ENCODE measurements at places on chromosomes 5 and 9.

DNA sequence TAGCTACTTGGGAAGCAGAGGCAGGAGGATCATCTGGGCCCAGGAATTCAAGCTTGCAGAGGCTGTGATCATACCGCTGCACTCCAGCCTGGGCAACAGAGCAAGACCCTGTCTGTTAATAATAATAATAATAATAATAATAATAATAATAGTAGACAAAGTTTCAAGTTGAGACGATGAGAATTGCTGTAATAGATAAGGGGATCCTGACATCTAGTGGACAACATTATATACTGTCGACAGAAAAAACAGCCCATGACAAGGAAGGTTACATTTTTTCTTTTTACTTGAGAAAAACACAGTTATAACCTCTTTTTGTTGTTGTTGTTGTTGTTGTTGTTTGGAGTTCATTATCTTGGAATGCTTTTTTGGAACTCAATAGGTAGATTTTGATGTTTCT lies 35.3 kb downstream of the NDFIP1 start:
- DNase-seq: no peak

DNA sequence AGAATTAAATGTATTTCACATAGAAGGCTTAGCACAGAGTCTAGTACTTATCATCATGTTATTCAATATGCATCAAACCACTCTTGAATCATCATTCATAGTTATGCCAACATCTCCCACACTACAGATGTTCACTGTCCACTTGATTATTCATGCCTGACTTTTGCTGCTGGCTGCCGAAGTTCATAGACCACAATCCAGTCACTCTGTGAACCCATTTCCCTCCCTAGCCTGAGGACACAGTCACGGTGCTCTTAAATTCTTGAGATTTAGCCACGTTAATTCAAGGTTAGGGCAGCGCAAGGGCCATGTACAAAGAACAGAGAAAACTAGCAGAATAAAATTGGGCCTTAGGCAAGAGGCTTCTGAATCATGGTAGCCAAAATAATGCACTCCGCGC lies 32.4 kb downstream of the ABCA1 start:
- no peak for DNase-seq

DNA sequence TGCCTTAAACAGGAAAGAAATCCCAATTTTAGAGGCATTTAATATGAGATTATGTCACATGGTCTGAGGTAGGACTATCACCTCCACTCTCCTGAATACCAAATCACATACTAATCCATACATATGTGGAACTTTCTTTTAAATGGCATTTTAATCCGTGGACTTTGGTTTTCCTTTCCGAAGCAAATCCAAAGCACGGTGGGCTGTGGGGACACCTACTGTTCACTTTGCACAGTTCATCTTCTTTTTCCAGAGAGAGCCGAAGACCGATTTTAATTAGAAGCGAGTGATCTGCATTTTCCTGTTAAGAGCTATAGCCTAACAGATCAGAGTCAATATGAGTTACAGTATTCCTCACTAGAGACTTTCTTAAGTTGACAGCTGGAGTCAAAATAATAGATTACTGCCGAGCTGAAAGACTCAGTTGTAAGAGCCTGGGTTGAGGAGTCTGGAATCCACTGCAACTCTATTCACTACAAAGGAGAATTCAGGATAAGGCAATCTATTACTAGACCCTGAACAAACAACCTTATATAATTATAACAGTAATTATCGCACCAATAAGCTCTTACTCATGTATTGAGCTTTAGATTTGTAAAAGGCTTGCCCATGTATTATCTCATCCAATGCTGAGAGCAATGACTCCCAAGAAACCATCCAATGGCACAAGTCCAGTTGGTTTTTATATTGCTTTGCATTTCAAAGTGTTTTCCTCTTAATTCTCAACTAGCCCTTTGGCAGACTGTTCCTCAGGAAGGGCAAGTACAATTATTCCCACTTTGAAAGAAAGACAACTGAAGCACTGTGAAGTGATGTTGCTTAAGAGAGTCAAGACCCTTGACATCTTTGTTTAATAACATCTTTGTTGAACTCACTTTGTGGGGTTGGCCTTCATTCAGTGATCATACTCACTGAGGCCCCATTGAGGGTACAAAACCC lies 144.7 kb downstream of the TRPM6 start:
- no peak for DNase-seq

- no peak for DNase-seq
These were observed 24.6 kb downstream of the LPAR1 start for GRCh38 chr9:111013707-111014106.

DNA sequence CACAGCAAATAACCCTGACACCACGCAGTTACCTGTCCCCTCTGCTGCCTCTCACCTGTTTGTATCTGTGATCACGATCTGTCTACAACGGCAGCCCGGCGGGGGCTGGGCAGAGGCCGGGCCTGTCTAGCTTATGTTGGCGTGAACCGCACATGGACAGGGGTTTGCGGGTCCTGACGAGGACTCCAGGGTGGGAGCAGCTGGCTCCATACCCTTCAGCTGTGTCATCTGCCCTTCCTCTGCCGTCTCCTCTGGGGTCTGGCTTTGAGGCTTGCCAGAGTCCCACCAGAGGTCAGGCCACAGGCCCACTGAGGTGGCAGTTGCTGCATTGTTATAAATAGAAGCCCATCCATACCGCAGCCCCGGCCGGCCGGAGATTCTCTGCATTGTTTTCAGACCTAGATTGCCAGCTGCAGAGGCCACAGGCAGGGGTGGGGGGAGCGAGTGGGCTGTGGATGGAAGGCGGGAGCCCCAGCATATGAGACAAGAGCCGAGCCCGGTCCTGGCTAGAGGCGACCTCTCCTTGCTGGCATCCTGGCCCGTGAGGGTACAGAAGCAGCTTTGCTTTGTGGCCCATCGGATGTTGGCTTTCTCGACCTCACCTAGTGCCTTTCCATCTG lies 37.8 kb downstream of the FAM78A start:
- no peak for DNase-seq

- no peak for DNase-seq
These were observed 4.3 kb downstream of the EEIG1 start for GRCh38 chr9:127976498-127976897.

- no peak for DNase-seq
These were observed 13.1 kb upstream of the ANXA1 start for GRCh38 chr9:73138516-73138915.

DNA sequence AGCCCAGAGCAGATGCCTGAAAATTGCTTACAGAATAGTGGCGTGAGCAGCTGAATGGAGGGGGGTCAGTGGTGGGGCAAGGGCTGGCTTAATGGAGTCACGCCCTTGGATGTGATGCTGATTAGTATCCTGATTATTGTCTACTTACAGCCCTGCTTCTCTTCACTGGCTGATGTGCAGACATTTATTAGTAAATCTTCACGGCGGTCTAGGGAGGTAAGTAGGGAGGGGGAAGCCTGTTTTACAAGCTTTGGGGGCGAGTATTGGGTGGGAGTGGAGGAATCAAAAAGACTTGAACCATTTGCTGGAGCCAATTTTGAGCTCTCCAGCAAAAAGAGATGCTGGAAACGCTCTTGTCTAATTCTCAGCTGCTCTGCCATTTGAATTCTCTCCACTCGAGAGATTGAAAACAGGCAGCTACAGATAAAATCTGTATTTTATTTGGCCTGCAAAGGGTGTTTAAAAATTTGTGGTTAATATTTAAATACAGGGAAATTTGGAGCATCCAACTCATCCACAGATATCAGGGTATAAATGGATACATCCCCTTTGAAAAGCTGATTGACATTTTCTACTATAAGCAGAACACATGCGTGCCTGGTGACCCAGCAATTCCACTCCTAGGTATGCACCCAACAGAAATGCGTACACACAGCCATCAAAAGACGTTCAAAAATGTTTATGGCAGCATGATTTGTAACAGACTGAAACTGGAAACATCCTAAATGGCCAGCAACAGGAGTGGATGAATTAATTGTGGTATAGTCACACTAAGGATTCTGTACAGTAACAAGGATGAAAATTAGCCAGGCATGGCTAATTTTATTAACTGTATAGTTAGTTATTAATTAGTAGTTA lies 19.5 kb upstream of the ALDH1B1 start:
- DNase-seq: no peak

DNA sequence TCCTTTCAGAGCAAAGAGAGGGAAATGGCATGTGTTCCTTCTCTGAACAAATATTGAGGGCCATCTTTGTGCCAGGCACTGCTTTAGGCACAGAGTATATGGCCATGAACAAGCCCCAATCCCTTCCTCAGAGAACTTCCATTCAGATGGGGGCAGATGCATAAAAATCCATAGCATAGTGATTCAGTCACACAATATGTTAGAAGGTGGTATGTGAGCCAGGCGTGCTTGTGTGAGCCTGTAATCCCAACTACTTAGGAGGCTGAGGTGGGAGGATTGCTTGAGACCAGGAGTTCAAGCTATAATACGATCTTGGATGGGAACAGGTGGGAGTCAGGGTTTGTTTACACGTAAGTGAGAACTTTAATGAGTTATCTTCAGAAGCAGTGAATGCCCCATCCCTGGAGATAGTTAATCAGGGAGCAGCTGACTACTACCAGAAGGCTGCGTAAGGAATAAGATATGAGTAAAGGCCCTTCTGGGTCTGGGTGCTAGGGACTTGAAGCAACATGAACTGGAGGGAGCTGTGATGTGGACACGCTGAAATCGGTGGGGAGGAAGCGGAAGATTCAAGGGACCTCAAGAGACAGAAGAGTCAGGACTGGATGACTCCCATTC lies 27.1 kb downstream of the NANS start:
- DNase-seq: no peak

GRCh38 chr5:54242297-54242696 lies 68.1 kb downstream of the ARL15 start:
- DNase-seq: no peak

DNA sequence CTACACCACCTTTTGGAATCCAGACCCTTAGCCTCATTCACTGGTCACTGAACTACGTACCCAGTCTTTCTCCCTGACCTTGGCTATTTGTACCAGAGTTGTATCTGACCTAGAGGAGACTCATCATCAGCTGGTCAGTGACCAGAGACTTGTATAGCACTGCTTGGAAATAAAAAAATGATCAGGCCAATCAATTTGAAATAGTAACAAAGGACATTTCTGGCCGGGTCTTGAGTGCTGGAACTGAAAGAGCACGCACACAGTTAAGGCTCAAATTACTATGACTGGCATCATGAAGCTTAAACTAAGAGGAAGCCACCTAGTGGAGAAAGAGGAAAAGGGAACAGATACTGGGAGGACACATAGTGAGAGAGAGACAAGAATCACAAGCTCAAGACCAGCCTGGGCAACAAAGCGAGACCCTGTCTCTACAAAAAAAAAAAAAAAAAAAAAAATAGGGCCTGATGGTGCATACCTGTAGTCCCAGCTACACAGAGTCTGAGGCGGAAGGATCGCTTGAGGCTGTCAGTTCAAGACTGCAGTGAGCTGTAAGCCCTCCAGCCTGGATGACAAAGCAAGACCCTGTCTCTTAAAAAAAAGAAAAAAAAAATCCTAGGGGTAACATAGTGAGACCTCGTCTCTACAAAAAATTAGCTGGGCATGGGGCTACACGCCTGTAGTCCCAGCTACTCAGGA lies 12.8 kb upstream of the SRP19 start:
- DNase-seq: no peak

DNA sequence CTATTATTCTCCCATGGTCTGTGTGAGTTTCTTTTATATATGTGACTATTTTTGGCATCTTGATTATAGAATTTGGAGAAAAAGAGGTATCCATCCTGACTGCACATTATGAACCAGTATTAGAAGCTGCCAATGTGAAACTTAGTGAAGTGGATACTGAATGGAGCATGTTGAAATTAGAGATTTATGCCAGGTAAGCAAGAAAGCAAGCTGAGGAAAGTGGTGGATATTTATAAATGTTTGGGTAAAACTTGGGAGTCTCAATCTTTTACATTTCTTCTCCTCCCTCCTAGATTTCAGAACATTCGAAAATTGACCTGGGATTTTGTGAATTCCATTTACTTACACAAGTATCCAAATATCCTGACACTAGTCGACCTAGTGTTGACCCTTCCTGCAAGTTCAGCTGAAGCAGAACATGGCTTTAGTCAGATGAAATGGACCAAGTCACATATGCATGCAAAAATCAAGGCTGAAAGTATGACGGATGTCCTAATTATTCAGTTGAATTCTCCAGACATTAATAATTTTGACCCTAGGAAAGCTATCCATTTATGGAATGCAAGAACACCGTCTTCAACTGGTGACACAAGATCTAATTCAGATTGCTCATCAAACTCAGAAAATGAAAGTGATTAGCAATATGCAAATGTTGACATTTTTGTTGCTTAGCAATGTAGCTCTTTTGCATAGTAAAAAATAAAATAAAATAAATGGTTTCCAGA lies 66.8 kb upstream of the IL7R start:
- DNase-seq: no peak

DNA sequence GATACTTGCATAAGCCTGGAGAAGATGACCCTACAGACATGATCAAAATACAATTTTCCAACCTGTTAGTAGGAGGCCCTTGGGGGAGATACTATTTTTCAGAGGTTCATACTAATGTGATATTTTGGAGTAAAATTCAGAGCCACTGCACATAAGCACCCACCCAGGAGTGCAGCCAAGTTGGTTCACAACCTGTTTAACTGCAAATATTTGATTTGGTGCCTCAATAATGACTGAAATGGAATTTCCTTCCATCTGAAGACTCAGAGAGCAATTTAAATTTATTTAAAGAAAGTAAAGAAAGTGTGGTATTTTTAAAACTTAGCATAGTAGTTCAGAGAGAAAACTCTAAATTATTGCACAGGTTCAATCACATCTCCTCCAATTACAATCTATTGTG lies 77.5 kb upstream of the FBN2 start:
- DNase-seq: no peak

Measured in activated naive CD4-positive, alpha-beta T cell treated with Interleukin-2 at 50 U/mL for 16 hours (primary cell).